CD4-positive, alpha-beta T cell treated with Interferon alpha-2 for 1 hour (primary cell): ENCODE measurements at places on chromosomes 12 and 14.

- no peak for DNase-seq
Observed at GRCh38 chr14:87830443-87831096, 162.4 kb downstream of the GALC start.

- peak; percentile 51 for DNase-seq
Observed at GRCh38 chr12:51009056-51009440, 17.1 kb downstream of the SLC11A2 start.

DNA sequence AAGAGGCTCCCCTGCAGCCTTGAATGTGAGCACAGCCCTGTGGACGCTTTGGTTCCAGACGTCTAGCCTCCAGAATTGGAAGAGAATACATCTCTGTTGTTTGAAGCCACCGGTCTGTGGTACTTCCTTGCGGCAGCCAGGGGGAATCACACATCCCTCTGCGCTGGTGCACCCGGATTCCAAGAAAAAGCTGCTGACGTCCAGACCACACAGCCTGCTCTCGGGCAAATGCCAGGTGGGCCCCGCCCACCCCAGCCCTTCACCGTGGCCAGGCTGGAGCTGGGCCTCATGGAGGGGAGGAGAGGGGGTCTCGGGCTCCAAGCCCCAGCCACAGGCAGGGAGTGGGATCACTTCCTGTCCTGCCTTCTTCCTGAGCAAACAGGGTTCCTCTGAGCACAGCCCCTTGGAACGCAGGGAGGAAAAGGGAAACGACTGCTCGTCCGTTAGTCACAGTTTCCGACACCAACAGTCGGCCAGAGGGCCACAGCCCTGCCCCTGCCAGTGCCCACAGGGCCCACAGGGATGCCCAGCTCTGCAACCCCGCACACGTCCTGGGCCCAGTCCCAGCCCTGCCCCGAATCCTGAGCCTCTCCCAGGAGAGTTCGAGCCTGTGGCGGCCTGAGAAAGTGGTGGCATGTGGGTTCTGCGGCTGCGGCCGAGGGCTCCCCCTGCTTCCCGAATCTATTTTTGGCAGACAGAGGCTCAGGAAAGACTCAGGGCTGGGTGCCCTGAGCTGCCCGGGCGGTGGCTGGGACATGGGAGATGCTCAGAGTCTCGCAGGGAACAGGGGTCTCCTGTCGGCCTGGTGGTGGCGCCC lies 85.3 kb downstream of the RFLNA start:
- peak; percentile 35 for DNase-seq

DNA sequence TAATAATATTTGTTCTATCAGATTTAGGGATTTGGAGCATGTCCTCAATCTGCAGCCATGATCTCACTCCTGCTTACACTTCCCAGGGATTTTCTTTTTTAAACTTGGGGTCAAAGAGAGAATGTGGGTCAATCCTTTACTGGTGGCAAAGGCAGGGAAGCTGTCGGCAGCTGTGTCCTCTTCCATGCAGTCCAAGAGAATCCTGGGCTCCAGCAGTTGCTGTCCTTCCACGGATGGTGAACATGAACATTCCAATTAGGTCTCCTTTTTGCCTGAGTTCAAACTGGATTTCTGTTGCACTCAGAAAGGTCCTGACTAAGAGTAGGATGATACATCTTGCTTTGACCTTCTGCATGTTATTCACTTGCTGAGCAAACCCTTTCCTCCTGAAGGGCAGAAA lies 73.9 kb downstream of the ARL6IP4 start:
- DNase-seq: no peak

DNA sequence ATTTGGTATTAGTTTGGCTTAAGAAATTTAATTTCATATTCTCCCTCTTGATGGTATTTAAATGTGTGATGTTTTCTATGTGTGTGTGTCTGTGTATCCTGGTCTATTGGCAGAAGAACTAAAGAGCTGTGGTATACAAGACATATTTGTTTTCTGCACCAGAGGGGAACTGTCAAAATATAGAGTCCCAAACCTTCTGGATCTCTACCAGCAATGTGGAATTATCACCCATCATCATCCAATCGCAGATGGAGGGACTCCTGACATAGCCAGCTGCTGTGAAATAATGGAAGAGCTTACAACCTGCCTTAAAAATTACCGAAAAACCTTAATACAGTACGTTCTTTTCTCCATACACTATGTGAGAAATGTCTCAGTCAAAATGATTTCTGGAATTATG lies 14.6 kb downstream of the CDKN3 start:
- no peak for DNase-seq

DNA sequence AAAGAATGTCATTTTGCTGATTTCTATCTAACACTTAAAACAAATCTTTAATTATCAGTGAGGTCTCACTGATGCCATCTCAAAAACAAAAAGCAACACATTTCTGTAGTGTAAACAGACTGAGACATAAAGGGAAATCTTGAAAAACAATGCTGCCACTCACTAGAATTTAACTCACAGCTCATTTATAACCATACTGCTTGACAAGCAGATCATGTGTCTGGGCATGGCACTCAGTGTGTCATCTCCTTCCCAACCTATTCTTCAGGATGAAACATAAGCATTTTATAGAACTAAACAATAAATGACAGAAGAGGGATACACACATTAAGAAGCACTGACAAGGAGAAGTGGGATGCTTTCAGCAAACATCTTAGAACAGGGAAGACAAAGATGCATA lies 22.4 kb downstream of the ATF7 start:
- DNase-seq: no peak

- no peak for DNase-seq
Observed at GRCh38 chr14:51396222-51396815, 156.3 kb downstream of the TMX1 start.

DNA sequence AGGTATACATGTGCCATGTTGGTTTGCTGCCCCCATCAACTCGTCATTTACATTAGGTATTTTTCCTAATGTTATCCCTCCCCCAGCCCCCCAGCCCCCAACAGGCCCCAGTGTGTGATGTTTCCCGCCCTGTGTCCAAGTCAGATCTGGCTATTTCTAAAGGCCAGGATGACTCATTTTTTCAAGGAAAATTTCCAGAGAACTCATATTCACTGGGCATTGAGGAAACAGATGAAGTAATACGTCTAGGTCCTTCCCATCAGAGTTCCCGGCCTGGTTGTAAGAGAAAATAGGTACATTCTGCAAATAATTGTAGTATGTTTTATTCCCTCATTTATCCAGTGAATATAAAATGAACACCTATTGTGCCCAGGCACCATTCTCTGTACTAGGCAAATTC lies 345.2 kb downstream of the BCL11B start:
- DNase-seq: no peak

DNA sequence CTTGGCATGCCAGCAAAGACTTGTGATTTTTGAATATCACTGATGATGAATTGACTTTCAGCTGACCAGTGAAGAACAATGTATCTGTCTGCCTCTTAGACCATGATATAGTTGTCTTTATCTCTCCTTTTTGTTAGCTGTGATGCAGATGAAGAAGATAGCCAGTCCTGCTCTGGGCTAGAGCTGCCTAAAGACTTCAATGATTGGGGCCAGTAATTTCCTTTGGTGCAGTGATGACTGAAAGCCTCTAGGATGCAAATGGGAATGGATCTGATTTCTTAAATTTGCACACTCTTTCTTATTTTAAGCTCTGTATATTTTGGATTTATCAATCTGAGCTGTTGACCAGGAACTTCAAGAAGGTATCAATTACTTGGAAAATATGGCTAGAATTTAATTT lies at the start of gene TAS2R9:
Gene TAS2R9, minus strand, starts transcription at position 101 of the 400 bp plus-strand sequence. Its CDS starts 93 bp downstream, at position 8.
- no peak for DNase-seq

GRCh38 chr14:91164676-91165075 lies 50.8 kb downstream of the DGLUCY start:
- no peak for DNase-seq

DNA sequence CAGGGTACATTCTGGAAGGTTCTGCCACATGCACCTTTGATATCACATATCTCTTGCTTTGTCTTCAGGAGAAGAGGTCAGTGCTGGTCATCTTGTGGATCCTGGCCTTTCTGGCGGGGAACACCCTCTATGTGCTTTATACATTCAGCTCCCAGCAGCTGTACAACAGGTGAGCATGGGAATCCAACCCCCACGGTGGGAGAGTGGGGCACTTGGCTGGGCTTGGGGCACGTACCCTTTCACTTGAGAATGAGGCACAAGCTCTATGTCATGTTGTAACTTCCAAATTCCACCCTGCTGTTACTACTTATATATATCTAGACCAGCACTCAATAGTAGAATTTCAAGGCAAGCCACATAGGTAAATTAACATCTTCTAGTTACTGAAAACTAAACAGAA lies 28.6 kb downstream of the RNFT2 start:
- no peak for DNase-seq

DNA sequence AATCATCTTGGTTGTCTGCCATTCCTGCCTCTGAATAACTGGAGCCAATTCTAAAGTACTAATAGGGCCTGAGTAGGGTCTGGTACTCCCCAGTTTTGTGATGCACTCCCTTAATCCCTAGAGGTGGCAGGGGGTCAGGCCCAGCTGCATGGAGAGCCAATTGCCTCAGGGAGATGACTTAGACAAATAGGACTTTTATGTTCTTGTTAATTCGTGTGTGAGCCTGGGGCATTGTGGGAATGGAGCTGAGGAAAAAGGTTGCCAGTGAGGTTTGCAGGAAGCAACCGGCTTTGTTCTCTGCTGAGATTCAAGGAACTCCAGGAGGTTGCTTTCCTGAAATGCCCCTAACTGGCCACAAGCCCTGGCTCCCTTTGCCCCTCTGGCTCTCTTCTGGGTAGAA lies 6.8 kb upstream of the DCD start:
- no peak for DNase-seq

DNA sequence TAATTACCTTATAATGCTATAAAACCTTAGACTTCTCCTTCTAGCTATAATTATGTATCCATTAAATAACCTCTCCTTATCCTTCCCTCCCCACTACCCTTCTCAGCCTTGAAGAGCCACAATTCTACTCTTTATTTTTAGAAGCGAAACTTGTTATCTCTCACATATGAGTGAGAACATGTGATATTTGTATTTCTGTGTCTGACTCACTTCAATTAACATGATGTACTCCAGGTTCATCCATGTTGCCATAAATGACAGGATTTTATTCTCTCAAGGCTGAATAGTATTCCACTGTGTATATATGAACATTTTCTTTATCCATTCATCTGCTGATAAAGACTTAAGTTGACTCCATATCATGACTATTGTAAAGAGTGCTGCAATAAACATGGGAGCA lies 485.6 kb downstream of the FLRT2 start:
- DNase-seq: no peak

GRCh38 chr14:89973234-89973823 lies 17.6 kb downstream of the TDP1 start:
- DNase-seq: peak; percentile 53

DNA sequence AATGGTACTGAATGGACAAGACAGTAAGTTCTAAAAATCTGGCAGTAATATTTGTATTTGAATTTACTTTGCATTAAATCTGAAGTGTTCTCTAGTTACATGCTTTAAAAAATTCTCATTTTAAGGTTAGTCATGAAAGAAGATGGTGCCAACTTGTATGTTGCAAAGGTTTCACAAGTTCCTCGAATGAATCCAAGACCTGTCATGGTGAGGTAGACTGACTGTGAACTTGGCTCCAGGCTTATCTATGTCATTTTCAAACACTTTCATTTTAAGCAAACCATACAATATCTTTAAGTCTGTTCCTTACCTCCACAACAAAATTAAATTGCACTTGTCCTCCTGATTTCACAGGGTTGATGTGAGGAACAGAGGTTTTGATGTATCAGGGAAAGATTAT lies 23.4 kb downstream of the CLEC2D start:
- DNase-seq: no peak

DNA sequence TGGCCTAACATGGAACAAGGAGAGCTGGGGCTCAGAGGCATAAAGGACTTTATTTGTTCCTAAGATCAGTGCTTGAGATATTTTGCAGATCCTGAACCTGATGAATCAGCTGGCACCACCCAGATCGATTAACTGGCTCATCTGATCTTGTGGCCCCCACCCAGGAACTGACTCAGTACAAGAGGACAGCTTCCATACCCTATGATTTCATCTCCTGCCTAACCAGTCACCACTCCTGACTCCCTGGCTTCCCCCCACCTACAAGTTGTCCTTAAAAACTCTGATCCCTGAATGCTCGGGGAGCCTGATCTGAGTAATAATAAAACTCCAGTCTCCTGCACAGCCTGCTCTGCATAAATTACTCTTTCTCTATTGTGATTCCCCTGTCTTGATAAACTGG lies 5.1 kb downstream of the C12orf56 start:
- DNase-seq: no peak

DNA sequence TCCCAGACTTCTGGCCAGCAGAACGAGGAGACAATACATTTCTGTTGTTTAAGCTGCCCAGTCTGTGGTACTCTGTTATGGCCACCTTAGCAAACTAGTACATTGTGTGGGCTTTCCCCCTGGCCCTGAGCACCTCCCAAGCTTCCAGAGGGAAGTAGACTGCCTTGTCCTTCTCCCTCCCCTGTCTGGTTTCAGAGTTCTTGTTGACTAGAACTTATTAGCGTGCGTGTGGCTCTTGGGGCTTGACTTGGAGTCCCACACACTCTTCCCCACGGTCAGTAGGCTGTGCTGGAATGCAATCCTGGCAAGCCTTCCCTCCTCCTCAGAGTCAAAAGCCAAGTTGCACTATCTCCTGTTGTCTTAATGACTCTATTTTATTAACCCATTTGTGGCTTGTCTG lies 27.7 kb downstream of the FBLN5 start:
- DNase-seq: no peak

DNA sequence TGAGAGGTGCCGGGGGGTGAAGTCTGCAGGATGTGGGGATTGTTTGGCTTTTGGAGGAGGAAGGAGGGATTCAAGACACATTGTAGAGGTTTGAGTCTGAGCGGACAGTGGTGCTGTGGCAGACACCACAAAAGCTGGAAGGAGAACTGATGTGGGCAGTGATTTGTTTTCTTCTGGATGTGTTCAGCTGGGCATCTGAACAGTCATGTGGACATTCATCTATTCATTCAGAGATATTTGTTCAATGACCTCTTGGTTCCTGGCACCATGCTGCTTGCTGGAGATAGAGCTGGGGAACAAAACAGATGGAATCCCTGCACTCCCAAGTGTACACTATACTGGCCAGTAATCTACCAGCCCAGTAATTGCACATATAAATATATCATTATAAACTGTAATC lies 64.0 kb downstream of the PTPN11 start:
- no peak for DNase-seq

DNA sequence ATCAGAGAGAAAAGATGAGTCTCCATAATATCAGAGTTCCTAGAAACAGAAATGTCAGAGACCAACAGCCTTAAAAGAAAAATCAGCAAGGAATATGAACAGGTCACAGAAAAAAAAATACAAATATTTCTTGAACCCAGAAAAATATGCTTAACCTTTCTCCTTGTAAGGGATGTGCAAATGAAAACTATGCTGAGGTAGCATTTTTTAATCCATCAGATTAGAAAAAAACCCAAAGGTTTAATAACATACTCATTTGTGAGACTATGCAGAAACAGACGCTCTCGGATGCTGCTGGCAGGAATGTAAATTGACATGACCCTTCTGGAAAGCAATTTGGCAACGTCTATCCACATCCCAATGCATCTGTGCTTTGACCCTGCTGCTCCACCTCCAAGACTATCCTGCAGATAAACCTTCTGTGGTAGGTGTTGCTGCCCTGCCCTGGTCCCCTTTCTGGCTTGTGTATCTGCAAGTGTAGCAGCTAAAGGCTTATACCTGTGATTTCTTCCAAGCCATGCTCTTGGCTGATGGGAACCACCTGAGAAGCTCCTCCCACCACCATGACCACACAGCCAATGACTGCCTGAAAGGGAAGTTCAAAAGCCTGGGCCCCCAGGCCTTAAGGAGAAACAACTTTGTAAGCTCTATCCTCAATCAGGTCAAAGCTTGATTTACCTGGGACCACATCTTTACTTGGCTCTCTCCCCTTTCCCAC lies 49.4 kb downstream of the LTBP2 start:
- no peak for DNase-seq
